ENCODE measurements at places on chromosomes 3 and 15. TPM values are rescaled to one million over a fixed set of nuclear protein-coding genes. Genes with fewer than 3 reads are reported as not detected.

DNA sequence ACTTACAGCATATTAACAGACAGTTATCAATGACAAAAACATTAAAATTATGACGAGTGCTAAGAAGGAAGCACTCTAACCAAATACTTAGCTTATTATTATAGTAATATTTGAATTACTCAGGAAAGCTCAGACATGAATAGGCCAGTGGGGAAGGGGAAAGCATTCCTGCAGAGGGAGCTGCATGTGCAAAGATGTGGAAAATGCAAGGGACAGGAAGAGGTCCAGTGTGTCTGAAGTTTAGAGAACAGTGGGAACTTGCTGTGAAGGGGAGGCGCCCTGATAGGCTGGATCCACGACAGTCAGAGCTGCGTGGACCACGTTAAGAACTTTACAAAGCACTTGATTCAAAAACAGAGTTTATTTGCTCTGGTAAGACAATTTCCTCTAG, 1.2 kb upstream of the SPICE1 start:
- peaks cover 11% of the 10 kb centered on the region for H3K4me1 ChIP-seq
- H3K36me3 ChIP-seq, result peaks cover 4% of the 10 kb centered on the region
- H3K4me3 ChIP-seq, result no peak overlapping the region
- peaks cover 29% of the 10 kb centered on the region for H3K27me3 ChIP-seq
- DNase-seq, result no peak

DNA sequence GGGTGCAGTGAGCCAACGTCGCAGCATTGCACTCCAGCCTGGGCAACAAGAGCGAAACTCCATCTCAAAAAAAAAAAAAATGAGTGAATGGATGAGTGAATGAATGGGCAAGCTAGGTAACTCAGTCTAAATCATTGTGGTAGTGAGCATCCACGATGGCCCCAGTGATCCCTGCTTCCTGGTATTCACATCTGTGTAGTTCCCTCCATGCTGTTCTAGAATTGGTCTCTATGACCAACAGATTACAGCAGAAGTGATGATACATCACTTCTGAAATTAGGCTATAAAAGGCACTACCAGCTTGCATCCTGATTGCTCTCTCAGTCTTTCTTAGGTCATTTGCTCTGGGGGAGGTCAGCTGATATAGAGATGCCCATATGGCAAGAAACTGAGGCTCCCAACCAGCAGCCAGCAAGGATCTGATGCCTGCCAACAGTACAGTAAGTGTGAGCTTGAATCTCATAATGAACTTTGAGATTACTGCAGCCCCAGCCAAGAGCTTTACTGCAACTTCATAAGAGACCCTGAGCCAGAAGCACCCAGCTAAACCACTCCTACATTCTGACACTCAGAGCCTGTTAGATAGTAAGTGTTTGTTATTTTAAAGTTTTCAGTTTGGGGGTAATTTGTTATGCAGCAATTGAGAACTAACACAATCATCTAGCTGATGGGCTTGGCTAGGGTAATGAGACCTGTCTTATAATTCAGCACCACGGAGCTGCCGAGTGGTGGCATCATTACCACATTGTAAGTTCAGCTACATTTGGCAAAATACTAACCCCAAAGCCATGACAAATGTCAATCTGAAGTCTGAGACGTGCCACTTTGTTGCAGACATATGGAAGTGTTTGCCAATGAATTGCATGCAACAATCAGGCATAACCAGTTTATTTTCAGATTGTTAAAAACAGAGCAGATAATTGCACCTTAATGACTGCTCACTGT, 53.0 kb downstream of the KLHL6 start:
- no peak overlapping the region for H3K27ac ChIP-seq
- DNase-seq, result peak; percentile 27

- no peak overlapping the region for H3K4me3 ChIP-seq
- no peak for DNase-seq
- peaks cover 13% of the 10 kb centered on the region for H3K4me1 ChIP-seq
- H3K27ac ChIP-seq, result no peak overlapping the region
- no peaks in the 10 kb centered on the region for H3K36me3 ChIP-seq
Observed at GRCh38 chr15:56496635-56497034, 31.7 kb upstream of the MNS1 start.

Gene BOC
- not detected for total RNA-seq

DNA sequence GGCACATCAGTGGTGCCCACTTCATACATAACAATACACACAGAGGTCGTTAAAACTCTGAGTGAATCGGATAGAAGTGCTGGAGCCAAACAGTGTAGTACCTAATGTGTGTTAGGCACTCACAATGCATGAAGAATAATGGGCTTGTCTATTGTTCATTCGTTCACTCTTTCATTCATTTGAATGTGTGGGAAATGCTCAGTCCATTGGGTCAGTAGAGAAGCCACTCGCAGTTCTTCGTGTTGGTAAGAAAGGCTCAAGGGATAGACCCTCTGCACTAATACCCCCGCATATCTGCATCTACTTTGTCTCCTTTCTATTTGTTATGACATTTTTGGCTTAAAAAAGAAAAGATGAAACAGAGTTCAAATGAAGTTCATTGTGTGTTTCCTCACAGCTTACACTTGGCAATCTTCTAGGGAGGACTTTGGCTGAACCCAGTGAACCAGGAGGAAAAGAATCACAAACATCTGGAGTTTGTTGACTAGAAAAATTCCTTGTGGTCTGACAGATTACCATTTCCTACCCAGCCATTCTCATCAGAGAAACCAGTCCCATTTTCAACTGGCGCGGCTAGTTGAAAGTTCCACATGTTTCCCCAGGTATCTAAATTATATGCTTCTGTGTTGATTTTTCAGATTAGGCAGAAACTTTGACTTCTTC, 32.8 kb upstream of the MFSD1 start:
- no peak overlapping the region for H3K4me3 ChIP-seq
- DNase-seq, result no peak
- no peaks in the 10 kb centered on the region for H3K4me1 ChIP-seq

GRCh38 chr3:143884861-143885260, 36.6 kb upstream of the SLC9A9 start:
- DNase-seq, result no peak
- no peak overlapping the region for H3K27ac ChIP-seq
- no peaks in the 10 kb centered on the region for H3K36me3 ChIP-seq
- H3K4me3 ChIP-seq, result no peak overlapping the region
- no peaks in the 10 kb centered on the region for H3K4me1 ChIP-seq

DNA sequence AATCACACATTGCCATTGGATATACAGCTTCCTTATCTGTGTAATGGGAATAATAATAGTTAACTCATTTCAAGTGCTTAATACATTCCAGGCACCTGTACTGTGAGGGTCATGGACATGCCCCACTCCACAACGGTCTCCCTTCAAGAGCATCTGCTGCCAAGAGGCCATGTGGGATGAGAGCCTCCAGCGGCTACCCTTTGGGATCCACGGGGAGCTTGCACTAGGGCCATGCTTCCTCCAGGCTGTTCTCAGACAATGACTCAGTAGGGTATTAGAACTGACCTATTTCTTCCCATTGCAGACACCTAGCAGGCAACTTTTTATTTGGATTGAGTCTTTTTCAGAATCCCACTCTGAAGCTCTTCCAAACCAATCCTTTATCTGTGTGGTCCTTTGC, 1078.9 kb downstream of the TUSC7 start:
- no peak for DNase-seq
- no peaks in the 10 kb centered on the region for H3K4me1 ChIP-seq
- no peaks in the 10 kb centered on the region for H3K36me3 ChIP-seq
- H3K27me3 ChIP-seq, result no peaks in the 10 kb centered on the region
- no peak overlapping the region for H3K4me3 ChIP-seq

DNA sequence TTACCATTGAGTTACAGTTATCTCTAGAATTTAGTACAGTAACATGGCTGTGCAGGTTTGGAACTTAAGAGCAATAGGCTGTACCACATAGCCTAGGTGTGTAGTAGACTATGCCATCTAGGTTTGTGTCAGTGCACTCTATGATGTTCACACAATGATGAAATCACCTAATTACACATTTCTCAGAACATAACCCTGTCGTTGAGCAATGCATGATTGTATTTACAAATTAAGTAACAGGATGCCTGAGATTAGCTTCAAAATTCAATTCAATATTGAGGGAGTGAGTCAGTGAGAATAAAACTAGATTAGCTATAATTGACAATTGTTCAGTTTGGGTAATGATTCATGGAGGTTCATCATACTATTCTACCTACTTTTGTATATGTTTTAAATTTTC, 633.8 kb downstream of the IGSF11 start:
- no peaks in the 10 kb centered on the region for H3K36me3 ChIP-seq
- DNase-seq, result no peak
- no peaks in the 10 kb centered on the region for H3K4me1 ChIP-seq
- no peak overlapping the region for H3K4me3 ChIP-seq
- H3K27me3 ChIP-seq, result no peaks in the 10 kb centered on the region
- no peak overlapping the region for H3K27ac ChIP-seq

GRCh38 chr15:76737573-76737972, 167.6 kb downstream of the SCAPER start:
- H3K27me3 ChIP-seq, result no peaks in the 10 kb centered on the region
- H3K4me1 ChIP-seq, result peaks cover 2% of the 10 kb centered on the region
- peaks cover 26% of the 10 kb centered on the region for H3K36me3 ChIP-seq
- H3K27ac ChIP-seq, result no peak overlapping the region
- H3K4me3 ChIP-seq, result no peak overlapping the region

Gene MRPL3
- total RNA-seq, result 98.0 TPM

- H3K4me3 ChIP-seq, result peak overlapping the region; percentile 56
- peaks cover 38% of the 10 kb centered on the region for H3K36me3 ChIP-seq
- DNase-seq, result peak; percentile 96
- peaks cover 69% of the 10 kb centered on the region for H3K4me1 ChIP-seq
- H3K27ac ChIP-seq, result peak overlapping the region; percentile 95
Observed at GRCh38 chr3:51686512-51687215, 15.6 kb downstream of the TEX264 start.

GRCh38 chr15:29682361-29682760, 139.9 kb downstream of the TJP1 start:
- no peaks in the 10 kb centered on the region for H3K4me1 ChIP-seq
- peaks cover 2% of the 10 kb centered on the region for H3K27me3 ChIP-seq
- no peak overlapping the region for H3K27ac ChIP-seq
- no peak overlapping the region for H3K4me3 ChIP-seq
- H3K36me3 ChIP-seq, result no peaks in the 10 kb centered on the region
- no peak for DNase-seq

DNA sequence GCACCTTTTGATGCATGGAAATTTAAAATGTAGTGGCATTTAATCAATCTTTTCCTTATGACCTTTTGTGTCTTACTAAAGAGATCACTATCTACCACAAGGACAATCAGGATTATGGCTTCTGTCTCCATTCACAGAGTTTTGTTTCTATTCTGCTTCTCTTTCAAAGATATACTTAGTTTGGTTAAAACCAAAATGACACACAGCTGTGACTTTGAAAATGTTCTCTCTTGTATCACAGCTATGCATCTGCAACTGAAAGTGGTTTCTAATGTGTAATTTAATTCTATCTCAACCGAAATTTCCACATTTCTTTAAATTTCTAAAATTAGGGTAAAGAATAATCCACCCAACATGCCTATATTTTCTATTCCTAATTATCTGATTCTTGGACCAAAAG, 27.7 kb downstream of the HLTF start:
- no peak overlapping the region for H3K4me3 ChIP-seq
- peaks cover 57% of the 10 kb centered on the region for H3K36me3 ChIP-seq
- H3K4me1 ChIP-seq, result no peaks in the 10 kb centered on the region

DNA sequence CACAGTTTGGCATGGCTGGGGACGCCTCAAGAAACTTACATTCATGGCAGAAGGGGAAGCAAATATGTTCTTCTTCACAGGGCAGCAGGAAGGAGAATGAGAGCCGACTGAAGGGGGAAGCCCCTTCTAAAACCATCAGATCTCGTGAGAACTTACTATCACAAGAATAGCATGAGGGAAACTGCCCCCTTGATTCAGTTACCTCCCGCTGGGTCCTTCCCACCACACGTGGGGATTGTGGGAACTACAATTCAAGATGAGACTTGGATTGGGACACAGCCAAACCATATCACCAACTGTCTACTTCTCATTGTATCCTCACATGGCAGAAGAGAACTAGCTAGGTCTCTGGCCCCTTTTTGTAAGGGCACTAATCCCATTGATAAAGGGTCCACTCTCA, 30.5 kb downstream of the CCDC32 start:
- H3K4me3 ChIP-seq, result no peak overlapping the region
- DNase-seq, result no peak
- no peaks in the 10 kb centered on the region for H3K27me3 ChIP-seq
- H3K36me3 ChIP-seq, result peaks cover 1% of the 10 kb centered on the region

GRCh38 chr3:61814674-61815073, 253.3 kb downstream of the PTPRG start:
- no peaks in the 10 kb centered on the region for H3K27me3 ChIP-seq
- no peak for DNase-seq
- H3K27ac ChIP-seq, result no peak overlapping the region
- H3K4me3 ChIP-seq, result no peak overlapping the region
- H3K4me1 ChIP-seq, result no peaks in the 10 kb centered on the region

- peaks cover 14% of the 10 kb centered on the region for H3K27me3 ChIP-seq
- no peak overlapping the region for H3K27ac ChIP-seq
- no peak for DNase-seq
- no peak overlapping the region for H3K4me3 ChIP-seq
- no peaks in the 10 kb centered on the region for H3K4me1 ChIP-seq
Observed at GRCh38 chr3:45345846-45346580, 42.4 kb upstream of the LARS2 start.

Gene PTPN9
- 41.9 TPM for total RNA-seq

GRCh38 chr3:23592961-23593931, 212.5 kb upstream of the UBE2E1 start:
- H3K4me1 ChIP-seq, result no peaks in the 10 kb centered on the region
- no peaks in the 10 kb centered on the region for H3K36me3 ChIP-seq
- H3K4me3 ChIP-seq, result no peak overlapping the region
- no peak for DNase-seq
- no peak overlapping the region for H3K27ac ChIP-seq
- H3K27me3 ChIP-seq, result peaks cover 3% of the 10 kb centered on the region

DNA sequence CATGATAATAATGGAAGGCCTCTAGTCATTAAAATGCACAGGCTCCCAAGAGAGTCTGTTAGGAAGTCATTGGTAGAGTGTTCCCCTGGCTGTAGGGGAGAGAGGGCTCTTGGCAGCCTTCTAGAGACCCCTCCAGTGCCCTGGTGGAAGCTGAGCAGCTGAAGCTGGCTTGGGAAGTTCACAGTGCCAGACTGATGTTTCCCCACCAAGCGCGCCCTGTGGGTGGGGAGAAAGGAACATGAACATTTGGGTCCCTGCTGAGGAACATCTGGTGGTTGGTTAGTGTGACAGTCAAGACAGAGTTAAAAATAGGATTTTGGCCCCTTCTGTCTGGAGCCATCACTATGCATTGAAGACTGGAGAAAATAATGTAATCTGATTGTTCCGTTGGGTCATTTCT, 37.1 kb upstream of the RGMA start:
- DNase-seq, result no peak
- no peaks in the 10 kb centered on the region for H3K36me3 ChIP-seq
- H3K27ac ChIP-seq, result no peak overlapping the region
- H3K27me3 ChIP-seq, result no peaks in the 10 kb centered on the region

- no peak for DNase-seq
- H3K4me3 ChIP-seq, result no peak overlapping the region
- no peaks in the 10 kb centered on the region for H3K4me1 ChIP-seq
- H3K36me3 ChIP-seq, result no peaks in the 10 kb centered on the region
- no peaks in the 10 kb centered on the region for H3K27me3 ChIP-seq
Observed at GRCh38 chr3:55097441-55097840, 169.6 kb upstream of the LRTM1 start.

- peaks cover 38% of the 10 kb centered on the region for H3K27me3 ChIP-seq
- H3K36me3 ChIP-seq, result no peaks in the 10 kb centered on the region
- no peak within 1 kb of the TSS for H3K27ac ChIP-seq
Observed at GRCh38 chr3:149474250-149474817, at the start of gene TM4SF4. Gene TM4SF4, plus strand, starts transcription at chr3:149474697. Its CDS starts 181 bp downstream, at chr3:149474878.

Gene EBLN2
- 5.1 TPM for total RNA-seq

Measured in activated CD8-positive, alpha-beta memory T cell treated with anti-CD3 and anti-CD28 coated beads, Interleukin-2, amount 10 ng/mL, durations not matched to agents 7 days and 5 days (primary cell).